Urinary bladder (tissue), 4 donors: ENCODE measurements at places on chromosomes 1 and 21. TPM values are rescaled to one million over a fixed set of nuclear protein-coding genes. Genes with fewer than 3 reads are reported as not detected.

- DNase-seq = peak; percentile 55
Measured at GRCh38 chr1:159881622-159882526, 18.1 kb downstream of the CFAP45 start.

Gene ST6GALNAC5
- 10.9 TPM for polyA plus RNA-seq

DNA sequence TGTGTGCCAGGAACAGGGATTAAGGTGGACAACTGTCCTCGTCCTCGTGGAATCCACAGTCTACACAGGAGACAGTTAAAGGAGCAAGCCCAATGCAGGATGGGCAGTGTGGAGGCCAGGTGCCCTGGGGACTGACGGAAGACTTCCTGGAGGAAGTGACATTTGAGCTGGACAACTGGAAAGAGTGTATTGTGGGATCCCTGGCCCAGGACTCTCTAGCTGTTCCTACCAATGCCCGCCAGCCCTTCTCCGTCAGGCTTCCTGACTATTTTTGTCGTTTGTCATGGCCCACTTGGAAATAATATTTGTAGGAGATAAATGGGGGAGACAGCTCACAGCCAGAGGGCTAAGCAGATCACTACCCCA, 235.3 kb downstream of the TOMM20 start:
- DNase-seq = no peak

Gene DMRTA2
- polyA plus RNA-seq = not detected

DNA sequence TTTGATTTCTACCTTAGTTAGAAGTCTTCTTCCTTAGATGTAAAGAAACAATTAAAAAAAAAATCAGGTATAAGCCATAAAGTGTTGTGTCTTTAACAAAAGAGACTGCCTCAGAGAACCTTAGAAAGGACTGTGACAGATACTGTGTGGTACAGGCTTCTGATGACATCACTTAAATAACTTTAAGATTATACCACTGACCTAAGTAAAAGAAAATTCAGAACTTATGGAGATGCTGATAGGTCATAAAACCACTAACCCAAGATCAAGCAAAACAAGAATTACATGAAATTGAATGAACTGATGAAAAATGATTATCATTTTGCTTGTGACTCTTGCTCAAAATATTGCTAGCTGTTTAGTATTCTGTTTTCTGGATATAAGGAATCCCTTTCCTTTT, 220.8 kb downstream of the NRIP1 start:
- DNase-seq = no peak

- DNase-seq = no peak
Measured at GRCh38 chr21:44617071-44617501, 5.2 kb downstream of the KRTAP10-8 start.

Gene IGSF5
- polyA plus RNA-seq = 0.10 TPM

Gene MYOM3
- 0.29 TPM for polyA plus RNA-seq

GRCh38 chr1:99264201-99265021, at the start of gene PLPPR4:
Gene PLPPR4, plus strand, starts transcription at chr1:99264492. Its CDS starts 102 bp downstream, at chr1:99264594.
- peak; percentile 3 for DNase-seq

DNA sequence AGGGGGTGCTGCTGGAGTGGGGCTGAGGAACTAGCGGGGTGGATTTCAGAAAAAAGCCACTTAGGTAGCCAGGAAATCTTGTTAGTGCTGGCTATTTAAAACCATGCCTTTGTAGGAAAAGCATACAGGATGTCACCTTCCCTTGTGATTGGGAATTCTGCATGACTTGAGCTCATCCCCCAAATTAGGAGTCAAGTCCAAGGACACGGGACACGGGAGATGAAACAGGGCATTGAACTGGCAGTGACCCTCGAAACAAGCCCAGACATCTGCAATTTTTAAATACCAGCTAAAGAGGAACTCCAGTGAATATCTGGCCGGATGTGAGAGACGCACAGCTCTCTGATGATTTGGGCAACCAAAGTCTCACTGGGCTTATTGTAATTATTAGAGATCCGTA, 32.8 kb downstream of the C2CD2 start:
- DNase-seq = no peak

Gene CCDC17
- 0.54 TPM for polyA plus RNA-seq

DNA sequence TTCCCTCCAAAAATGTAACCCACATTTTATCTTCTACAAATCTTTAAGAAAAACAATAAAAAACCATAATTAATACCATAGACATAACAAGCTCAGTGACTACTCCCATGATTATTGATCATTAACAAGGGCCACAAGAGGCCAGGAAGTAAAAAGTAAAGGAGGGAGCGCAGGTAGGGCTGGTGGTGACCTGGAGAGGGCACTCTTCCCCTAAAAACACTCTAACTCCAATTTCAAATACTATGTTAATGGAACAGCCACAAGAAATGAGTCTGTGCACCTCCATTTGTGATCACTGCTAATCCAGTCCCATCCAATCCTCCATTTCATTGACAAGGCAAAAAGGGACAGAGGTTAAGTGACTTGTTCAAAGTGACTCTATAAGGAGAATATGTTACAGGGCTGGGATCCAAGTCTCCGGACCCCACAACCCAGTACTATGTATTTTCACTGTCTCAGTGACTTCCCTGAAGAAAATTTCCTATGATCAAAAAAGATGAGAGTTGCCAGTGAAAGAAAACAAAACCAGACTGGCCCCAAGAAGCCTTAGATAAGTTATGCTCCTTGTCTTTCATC, 41.2 kb upstream of the CFAP298 start:
- DNase-seq = no peak

Gene TRIM46
- 1.1 TPM for polyA plus RNA-seq

Gene CFHR5
- 0.05 TPM for polyA plus RNA-seq

DNA sequence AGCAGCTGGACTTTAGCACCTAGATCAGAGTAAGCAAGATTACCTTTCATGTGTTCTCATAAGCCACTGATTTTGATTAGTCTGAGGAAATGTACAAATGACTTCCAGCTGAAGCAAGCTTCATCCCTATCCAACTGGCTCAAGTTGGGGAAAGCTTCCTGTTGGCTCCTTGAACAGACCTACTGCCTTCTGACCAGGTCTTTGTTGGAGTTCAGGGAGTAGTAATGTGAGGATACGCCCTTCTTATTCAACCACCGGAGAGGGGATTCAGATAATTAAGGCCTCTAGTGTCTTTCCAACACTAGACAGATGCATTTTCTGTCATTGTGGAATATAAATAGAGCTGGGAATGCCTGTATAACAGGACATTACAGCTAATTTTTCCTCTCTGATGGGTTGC, 268.9 kb downstream of the TGFB2 start:
- DNase-seq = no peak

GRCh38 chr1:76083189-76083588, 8.6 kb downstream of the ST6GALNAC3 start:
- no peak for DNase-seq

GRCh38 chr1:151661751-151662150, 49.9 kb downstream of the SNX27 start:
- no peak for DNase-seq

DNA sequence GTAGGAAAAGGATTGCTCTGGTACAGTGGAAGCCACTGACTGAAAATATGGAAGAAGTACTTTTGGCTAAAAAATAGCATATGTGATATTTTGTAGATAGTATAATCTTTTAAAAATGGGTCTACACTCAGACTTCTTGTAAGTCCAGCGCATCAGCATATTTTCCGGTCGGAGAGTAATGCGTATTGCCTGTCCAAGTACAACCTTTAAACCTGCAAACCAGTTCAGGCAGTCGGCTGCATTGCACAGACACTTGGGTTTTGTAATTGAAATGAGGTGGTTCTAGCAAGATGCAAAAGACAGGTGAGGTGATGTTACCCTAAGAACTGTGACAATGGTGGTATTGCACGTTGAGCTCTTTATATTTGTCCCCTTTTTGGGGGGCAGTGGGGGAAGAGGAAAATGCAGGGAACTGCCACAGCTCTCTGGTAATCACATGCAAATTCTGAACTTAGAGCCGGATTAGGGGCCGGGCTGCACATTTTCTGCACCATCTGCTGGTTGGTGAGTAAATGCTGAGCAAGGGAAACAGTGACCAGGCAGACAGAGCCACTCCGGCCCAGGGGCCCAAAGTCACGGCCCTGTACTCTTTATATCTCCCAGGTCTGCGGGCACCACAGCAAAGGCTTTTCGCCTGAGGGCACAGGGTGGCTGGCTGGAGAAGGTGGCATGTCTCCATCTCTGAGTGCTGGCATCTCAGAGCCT, 2.3 kb downstream of the GPR137B start:
- no peak for DNase-seq

DNA sequence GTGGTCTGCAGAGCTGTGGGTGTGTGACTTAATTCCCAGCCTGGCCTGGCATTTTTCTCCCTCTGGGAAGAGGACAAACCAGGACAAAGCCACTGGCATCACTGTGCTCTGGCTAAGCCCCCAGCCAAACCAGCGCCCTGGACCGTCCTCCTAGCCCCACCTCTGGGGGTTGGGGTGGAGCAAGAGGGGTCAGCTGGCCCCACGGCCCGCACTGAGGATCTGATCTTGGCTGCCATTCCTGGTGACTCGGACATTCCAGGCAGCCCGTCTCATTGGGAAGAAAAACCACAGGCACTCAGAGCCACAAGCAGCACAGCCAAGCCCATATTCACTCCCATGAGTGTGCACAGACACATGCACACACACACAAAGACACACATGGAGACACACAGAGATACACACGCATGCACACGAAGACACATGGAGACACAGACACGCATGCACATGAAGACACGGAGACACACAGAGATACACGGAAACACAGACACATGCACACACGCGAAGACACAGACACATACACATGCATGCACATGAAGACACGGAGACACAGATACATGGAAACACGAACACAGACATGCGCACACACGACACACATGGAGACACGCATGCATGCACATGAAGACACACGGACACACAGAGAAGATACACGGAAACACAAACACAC, 2.3 kb upstream of the MXRA8 start:
- DNase-seq = no peak

DNA sequence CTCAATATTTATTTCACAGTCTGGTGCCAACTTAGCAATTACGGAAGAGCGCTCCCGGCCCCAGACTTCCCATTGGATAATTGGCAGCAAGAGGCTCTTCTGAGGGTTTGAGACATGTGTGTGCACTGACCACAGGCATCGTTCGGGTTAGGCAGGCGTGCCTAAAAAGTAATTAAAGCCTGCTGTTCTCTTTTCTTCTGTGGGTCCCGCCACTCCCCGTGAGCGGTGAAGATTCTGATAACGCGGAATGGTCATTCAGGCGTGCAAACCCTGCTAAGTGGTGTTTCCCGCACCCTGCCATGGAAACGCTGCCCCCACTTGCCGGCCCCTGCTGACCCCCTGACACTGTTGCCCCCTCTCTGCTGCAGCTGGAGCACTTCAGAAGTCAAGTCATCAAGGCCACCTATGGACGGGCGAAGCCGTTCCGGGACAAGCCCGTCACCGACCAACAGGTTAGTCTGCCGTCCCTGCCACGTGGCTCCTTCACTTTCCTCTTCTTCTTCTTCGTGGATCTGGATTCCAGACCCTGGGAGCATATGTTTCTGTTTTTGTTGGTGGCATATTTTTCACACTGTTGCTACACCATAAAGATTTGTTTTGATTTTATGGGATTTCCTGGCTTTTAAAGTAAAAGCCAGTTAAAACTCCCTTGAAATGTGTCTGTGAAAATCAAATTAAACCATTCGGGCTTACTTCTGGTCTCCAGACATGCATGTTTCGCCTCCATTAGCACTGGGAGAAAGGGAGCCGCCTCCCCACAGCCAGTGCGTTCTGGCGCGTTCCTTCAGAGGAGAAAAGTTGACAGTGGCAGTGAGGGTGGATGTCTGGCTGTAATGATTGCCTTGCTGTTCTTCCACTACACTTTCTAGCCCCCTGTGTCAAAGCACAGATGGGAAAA, 79.9 kb downstream of the FHAD1 start:
- no peak for DNase-seq

DNA sequence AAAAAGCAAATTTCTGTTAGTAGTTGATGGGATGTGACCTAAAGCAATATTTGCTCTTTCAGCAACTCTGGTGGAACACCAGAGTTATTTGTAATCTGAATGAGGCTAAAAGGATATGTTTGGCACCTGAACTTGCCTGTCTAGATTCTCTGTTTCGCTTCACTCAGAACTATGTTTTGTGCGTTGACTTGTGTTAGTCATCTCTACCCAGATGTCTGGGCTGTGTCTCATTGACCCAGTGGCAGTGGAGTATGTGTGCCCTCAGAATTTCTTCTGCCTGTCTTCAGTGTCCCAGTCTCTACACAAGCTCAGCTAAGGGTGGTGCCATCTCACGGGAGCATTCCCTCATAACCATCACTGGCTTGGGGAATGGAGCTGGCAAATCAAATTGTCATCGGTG, 13.9 kb downstream of the KCNK1 start:
- DNase-seq = no peak

DNA sequence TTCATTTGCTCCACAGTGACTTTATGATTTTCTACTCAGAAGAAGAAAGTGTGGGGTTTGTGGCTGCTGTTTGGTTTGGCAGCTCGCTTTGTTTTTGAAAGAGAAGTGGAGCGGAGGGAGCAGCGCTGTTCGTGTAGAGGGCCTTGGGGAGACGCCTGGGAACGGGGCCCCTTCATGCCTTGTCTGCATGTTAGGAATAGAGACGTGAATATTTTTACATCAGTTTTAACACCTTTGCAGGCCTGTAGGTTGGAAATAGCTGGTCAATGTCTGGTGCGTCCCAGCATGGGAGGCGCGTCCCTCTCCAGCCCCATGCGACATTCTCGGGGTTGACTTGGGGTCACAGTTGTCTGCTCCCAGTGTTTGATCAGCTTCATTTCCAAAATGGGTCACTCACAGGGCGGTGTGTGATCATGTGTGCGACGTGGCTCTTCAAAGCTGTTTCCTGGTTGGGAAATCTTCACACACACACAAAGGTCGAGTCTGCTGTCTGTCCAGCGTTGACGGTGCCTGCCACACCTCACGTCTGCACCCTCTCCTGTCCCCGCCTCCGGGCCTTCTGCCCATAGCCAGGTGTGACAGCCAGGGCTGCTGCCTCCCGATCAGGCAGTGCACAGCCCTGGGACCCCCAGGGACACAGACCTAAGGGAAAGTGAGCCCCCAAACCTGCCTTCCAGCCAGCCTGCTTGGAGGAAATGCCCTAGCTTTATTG, 149.2 kb downstream of the PSMG1 start:
- DNase-seq = no peak

DNA sequence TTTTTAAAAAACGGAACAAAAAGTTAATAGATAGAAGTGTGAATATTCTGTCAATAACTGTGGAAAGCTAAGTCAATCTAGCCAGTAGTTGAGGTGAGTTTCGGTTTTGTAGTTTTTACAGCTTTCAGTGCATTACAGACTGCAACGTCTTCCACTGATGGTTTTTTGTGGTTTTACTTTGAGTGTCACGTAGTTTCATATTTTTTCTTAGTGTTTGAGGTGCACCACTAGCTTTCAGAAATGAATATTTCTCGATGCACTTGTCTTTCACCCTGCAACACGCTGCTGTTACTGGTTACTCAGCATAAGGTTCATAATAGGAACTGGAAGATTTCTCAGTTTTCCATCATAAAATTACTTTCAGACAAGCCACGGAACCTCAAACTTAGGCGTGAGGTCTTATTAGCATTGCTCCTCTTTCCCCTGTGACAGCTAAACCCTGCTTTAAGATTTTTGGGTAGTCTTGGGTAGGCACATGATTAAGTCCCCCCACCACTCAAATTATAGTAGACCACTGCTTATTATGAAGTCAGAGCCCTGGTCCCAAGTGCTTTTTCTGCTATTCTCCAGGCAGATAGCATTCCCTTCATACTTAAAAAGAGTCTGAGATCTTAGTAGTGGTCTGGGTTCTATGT, 1412.7 kb downstream of the KCNT2 start:
- no peak for DNase-seq

- DNase-seq = no peak
Measured at GRCh38 chr1:86085741-86086409, 70.7 kb downstream of the COL24A1 start.

Gene HP1BP3
- polyA plus RNA-seq = 186 TPM
